ENCODE measurements at places on chromosomes 1 and 21.

GRCh38 chr1:89085781-89086180 lies 20.8 kb upstream of the GBP1 start:
- DNase-seq, result peak; percentile 37

GRCh38 chr1:25182629-25183028 lies 49.7 kb downstream of the SYF2 start:
- no peak for DNase-seq

- no peak for DNase-seq
These were observed 421.4 kb upstream of the B3GALT2 start for GRCh38 chr1:193607787-193608186.

DNA sequence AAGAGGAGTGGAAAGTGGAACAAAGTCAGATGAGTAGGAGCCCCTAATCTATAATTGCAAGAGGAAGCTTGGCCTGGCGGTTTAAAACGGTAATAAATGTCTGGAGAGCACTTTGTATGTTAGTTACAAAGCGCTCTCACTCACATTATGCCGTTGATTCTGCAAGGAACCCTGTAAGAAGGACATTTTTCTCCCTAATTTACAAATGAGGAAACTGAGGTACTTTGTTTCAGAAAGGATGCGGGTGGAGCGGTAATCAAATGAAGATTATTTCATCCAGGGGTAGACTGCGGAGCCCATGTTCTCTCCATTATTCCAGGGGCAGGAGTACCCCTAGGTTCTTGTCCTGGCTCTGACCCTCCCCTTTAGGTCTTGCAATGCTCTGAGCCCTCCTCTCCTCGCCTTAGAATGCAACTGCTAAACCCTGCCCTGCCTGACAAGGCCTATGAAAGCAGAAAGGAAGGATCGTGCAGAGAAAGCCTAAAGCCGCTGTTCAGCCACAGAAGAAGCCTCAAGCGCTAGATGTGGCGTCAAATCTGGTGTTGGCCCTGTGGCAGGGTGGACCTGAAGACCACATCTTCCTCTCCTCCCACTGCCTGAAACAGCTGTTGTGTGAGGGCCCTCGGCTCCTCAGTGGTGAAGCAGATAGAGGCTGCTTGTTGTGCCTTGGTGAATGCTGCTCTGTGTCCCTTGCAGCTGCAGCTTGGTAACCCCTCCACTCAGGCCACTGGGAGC lies 588 bp upstream of the PACC1 start:
- DNase-seq, result no peak

- no peak for DNase-seq
These were observed 25.2 kb downstream of the ANP32E start for GRCh38 chr1:150210706-150211105.

DNA sequence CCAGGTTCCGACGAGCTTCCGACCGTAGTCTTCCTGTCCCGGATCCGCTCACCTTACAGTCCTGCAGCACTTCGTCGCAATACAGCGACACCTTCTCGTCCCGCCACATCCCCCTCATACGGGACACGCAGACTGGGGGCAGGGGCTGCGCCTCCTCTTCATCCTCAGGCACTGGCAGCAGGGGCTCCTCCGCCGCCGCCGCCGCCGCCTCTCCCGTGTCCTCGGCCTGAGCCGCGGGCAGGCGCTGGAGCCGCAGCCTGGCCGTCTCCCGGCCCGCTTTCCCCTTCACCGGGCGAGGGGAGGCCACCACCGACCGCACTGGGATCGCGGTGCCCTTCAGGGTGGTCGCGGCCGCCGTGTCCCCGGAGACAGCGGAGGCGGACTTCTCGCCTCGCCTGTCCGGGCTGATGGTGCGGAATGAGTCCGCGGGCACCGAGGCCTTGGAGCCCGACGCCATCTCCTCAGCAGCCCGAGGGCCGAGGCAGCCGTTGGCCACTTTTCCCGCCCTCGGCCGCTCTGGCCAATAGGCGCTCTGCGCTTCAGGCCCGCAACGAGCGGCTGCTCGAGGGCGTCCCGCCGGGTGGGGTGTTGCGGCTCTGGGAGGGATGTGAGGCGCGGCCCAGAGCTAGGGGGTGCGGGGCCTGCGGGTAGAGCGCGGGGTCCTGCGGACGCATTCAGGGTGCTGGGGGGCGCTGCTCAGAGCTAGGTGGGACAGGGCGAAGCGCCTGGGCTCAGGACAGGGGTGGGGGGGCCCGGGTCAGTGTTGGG lies at the start of gene SHCBP1L:
SHCBP1L (minus strand) TSS at position 490 of the 768 bp plus-strand sequence; CDS start at position 457, 33 bp downstream.
- no peak for DNase-seq

- no peak for DNase-seq
These were observed 83.7 kb upstream of the CHRM3 start for GRCh38 chr1:239302696-239303095.

- DNase-seq, result no peak
These were observed 84.2 kb downstream of the SPATA46 start for GRCh38 chr1:162292422-162292849.

- no peak for DNase-seq
These were observed 118.1 kb upstream of the TMPRSS2 start for GRCh38 chr21:41626021-41626420.

DNA sequence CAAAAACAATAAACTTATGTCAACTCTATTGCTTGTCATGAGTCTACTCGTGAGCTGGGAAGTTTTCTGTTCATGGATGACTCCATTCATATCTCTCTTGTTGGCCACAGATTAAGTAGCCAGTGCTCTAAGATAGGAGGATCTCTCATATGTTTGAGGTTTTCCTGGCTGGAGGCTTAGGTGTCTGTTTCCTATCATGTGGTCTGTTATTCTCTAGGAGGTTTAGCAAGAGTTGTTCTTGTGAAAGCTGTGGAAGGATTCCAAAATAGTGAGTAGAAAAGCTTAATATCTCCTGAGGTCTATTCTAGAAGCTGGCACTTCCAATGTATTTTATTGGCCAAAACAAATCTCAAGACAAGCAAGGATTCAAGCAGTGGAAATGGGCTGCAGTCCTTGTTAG lies 5.8 kb upstream of the KRTAP20-2 start:
- no peak for DNase-seq

GRCh38 chr1:226400519-226401354 lies 7.2 kb downstream of the PARP1 start:
- DNase-seq, result no peak

- DNase-seq, result no peak
These were observed 10.1 kb downstream of the FMO5 start for GRCh38 chr1:147214842-147215539.

DNA sequence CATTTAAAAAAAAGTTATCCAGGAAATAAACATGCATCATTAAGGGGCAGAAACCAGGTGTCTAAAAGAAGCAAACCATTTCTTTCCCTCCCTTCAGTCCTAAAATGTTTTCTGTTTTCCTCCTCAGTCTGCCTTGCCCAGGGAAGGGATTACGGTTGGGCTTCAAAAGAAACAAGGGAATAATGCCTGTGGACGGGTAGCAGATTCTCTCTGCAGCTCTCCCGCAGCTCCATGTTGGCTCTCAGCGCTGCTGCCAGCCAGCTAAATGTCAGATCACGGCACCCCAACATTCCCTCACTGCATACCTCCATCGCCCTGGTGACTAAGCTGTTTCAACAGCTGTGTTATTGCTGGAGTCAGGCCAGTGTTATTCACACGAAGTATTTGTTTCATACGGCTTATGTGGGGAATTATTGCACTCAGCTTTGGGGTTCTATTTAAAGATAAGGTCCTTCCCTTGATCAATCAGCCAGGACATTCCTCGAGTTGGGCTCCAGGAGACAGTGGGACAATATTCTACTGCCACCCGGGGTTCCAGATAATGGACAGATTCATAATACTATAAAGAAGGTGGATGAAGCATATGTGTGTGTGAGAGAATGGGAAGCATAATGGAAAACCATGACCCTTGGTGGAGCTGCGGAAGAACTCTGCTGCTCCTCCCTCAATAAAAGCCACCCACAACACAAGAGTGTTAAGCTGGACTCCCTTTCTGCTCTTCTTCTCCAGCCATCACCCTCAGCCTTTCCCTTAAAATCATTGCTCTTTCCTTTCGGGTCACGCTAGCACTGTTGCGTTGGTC lies 58.2 kb downstream of the WLS start:
- DNase-seq, result no peak

DNA sequence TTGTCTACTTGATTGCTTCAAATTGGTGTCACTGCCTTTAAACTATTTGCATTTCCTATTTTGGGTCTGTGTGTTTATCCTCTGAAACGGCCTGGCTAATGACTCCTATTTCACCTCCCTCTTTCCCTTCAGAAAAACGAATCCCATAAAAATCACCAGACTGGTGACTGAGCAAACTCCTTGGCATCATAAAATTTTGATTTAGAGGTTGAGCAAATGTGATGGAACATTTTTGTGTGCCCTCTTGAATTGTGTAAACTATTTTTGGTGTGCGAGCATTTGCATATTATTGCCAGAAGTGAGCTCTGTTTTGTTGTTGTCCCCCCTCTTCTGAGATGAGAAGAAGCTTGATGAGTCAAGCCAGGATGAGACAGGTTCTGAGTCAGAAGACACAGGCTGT lies 316.1 kb downstream of the AJAP1 start:
- DNase-seq, result no peak

DNA sequence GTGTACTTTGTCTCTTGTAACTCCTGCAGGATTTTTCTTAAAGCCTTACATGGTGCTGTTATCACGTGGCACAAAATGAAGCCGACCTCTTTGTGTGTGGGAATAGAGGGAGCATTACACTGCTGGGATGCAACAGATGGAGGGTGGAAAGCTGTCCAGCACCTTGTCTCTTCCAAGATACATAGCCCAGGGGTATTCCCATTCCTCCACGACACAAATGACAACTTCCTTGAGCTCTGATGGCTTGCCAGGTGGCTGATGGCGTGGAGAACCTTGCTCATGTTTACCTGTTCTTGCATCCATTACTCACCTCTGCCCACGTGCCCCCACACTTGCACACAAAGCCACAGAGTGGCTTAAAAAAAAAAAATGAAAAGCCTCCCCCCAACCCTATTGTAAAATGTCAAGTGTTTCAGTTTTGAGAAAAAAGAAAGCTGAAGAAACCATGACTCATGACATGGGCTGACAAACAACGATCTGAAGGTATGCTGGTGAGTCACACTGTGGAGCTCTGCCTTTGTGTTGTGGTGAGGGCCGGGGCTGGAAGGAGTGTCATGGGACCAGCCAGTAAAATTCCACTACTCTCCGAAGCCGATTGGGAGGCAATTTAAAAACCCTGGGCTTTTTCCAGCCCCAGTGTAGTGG lies 32.0 kb upstream of the ATP5PO start:
- peak; percentile 78 for DNase-seq

GRCh38 chr1:180598333-180598974 lies 33.4 kb upstream of the XPR1 start:
- no peak for DNase-seq

- DNase-seq, result no peak
These were observed 126.9 kb downstream of the TBX15 start for GRCh38 chr1:118861216-118861615.

- no peak for DNase-seq
These were observed 35.2 kb upstream of the PLA2G4A start for GRCh38 chr1:186793582-186793927.

DNA sequence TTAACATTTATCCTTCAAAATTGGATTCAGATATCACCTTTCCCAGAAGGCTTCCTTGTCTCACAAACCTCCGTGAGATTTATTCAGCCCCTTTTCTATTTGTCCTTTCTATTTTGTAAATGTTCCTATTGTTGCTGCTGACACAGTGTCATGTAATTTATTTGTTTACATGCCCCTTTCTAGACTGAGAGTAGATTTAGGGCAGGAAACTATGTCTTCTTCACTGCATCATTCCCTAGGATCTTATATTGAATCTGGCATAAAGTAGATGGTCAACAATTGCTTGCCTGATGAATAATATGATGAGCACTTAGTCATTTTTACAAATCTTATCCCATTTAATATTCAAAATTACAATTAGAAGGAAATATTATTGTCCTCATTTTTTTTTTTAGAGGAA lies 8.1 kb upstream of the CNN3 start:
- no peak for DNase-seq

GRCh38 chr1:18924221-18924691 lies 21.9 kb upstream of the ALDH4A1 start:
- DNase-seq, result no peak

GRCh38 chr1:174569240-174569639 lies 121.5 kb downstream of the GPR52 start:
- DNase-seq, result no peak

DNA sequence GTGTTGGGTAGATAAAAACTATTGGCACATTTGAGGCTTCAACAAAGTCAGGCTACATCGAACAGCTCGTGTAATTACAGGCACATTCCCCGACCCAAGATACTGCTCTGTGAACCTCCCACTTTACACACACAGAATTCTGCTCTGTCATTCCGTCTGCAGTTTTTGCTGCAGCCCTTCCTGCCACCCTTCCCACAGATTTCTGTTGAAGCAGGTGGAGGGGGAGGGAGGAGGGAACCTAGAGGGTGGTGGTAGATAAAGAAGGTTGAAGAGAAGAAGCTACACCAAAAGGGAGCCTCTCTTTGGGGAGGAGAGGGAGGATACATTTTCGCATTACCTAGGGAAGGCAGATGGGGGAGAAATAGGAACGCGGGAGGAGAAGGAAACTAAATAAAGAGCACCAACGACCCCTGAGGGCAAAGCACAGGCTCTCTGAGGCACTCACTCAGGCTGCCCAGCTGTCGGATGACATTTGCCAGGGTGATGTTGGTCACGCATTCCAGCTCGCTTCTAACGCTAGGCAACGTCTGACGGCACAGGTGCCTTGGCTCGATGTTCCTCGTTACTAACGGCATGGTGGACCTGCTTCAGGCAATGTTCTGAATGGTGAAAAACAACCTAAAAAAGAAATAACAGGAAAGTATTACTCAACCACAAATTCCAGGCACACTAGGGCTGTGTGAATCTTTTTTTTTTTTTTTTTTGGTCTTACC lies 36.0 kb downstream of the GPR3 start:
- DNase-seq, result peak; percentile 10

DNA sequence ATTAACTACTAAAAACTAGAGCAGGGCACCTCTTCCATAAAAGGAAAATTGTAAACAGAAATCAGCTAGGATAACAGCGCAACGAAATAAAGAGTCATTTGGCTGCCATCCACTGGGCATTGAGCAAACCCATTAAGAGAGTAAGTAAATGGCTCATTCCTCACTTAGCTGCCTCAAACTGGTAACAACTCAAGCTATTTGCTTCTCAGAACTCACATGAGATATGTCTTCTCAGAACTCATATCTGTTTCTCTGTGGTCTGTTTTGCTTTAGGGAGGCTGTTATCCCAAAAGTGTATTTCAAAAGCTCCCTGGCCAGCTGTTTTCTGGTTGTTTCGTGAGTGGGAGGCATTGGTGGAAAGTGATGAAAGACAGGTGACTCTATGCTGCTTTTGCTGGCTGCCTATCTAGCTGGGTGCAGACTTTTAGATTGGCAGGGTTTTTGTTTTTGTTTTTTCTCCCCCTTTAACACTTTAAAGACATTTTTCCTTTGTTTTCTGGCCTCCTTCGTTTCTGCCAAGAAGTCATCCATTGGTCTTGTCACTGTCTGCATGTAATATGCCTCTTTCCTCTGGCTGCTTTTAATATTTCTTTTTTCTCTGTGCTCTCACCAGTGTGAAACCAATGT lies 269.2 kb upstream of the RGS18 start:
- DNase-seq, result no peak

- no peak for DNase-seq
These were observed 29.4 kb downstream of the FRRS1 start for GRCh38 chr1:99737016-99737415.
